Neural progenitor cell (in vitro differentiated cells): ENCODE measurements at places on chromosomes 4 and X.

DNA sequence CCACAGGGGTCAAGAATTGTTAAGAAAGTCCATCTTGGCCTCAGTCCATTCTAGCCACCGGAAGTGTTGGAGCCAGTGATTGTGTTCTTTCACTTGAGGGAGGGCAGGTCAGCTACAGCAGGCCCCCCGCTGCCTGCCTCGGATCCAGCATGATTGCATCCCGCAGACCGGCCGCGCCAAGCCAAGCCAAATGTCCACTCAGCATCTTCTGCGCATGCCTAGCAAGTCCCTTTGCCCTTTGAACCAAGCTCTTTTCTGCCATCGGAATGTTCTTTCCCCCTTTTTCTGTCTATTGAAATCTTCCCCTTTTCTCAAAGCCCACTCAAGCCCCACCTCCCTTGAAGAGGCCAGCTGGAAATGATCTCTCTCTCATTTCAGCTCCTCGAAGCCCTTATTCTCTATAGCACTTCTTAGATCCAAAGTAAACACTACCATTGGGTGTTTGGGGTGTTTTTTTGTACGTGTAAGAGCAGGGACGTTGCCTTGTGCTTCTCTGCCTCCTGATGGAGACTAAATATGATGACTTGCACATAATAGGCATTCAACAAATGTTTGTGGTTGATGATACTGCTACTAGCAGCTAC lies 147.8 kb upstream of the BCOR start:
- DNase-seq: no peak

DNA sequence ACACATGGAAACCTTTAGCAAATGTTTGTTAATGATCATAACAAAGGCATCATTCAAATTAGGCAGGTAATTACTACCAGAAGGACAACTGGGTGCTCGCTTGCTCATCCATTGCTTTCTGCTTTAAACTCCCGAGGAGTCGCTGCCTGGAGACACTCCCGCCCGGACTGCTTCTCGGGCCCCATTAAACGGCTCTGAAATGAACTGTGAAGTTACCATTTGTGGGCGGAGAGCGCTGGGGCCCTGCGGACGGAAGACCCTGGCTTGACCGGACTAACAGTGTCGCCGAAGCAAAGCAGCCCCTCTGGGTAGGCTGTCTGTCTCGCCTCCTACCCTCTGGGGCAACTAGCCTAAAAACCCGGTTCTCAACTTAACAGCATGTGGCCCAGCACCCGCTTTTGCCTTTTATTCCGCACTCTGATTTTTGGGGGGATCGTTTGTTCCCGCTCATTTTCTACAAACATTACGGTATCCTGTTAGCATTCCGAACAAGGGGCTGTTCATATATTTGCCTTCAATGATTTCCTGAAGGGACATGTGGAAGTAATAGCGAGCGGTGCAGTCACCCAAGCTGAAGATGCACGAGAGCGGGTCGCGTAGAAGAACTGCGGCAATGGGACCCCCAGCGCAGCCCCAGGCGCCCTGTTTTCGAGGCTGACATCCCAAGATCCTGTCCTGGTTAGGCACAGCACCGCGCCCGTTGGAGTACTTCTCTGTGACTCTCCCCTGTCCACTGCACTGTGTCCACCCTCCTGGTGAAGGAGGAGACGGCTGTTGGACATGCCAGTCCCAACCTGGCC lies 1.6 kb upstream of the PDGFRA start:
- peak; percentile 72 for DNase-seq

- peak; percentile 51 for DNase-seq
Observed at GRCh38 chr4:97239667-97239997, 903.6 kb downstream of the STPG2 start.

- DNase-seq: peak; percentile 40
Observed at GRCh38 chr4:158259955-158260575, 49.8 kb downstream of the TMEM144 start.

DNA sequence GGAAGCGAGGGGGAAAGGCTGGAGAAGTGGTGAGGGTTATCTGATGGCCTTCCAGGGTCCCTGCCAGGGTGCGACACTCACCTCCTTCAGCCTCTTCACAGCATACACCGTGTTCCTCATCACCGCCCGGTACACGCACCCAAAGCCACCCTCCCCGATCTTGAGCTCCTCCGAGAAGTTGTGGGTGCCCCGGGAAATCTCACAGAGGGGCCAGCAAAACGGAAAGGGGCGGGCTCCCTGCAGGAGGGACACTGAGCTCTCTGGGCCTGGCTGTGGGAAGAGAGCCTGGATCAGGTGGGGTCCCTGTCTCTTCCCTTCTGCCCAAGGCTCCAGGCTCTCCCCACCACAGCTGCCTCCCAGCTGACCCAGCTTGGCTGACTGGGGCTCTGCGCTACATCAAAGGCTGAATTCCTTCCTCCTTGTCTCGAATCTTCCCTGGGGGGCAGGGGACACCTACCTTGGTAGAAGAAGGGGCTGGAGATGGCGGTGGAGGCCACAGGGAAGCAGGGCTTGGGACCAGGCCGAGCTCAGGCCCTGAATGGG lies 1.1 kb downstream of the IRAK1 start:
- no peak for DNase-seq
